ENCODE measurements at places on chromosomes 13 and 19.

DNA sequence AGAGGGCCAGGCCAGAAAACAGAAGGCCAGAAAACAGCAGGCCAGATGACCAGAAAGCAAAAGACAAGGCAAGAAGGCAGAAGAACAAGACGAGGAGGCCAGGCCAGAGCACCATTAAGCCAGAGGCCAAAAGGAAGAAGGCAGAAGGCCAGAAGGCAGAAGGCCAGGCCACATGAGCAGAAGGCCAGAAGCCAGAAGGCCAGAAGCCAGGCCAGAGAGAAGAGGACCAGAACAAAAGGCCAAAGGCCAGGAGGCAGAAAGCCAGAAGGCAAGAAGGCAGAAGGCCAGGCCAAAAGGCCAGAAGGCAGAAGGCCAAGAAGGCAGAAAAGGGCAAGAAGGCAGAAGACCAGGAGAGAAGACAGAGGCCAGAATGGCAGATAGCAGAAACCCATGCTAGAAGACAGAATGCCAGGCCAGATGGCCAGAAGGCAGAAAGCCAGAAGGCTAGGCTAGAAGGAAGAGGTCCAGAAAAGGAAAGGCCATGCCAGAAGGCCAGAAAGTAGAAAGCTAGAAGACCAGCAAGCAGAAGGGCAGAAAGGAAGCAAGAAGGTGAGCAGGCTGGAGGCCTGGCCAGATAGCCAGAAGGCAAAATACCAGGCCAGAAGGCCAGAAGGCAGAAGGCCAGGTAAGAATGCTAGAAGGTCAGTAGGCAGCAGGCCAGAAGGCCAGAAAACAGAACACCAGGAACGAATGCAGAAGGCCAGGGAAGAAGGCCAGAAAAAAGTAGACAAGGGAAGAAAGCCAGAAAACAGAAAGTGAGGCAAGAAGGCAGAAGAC is 187.6 kb downstream of the TUBA3C start:
- no peak for DNase-seq

DNA sequence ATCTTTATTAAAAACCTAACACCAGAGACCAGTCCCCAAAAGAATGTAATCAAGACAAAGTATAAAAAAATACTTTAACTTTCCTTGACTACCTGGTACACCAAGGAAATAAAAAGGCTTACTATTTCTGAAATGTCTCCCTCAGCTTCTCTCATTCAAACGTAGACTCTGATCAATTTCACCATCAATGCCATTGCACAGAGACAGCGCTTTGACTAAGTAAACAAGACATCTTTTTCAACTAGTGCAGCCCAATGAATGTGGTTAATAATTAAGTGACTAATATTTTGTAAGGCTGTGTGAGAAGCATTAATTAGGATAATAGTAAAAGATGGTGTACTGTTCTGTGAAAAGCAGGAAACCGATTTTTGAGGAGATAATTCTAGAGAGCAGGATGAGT is 7.3 kb upstream of the RAP2A start:
- no peak for DNase-seq

- DNase-seq, result no peak
These were observed 763.4 kb upstream of the ARGLU1 start for GRCh38 chr13:107331359-107331758.

- DNase-seq, result no peak
These were observed 305.8 kb downstream of the MTUS2 start for GRCh38 chr13:29125934-29126424.

- no peak for DNase-seq
These were observed 125.7 kb upstream of the NBEA start for GRCh38 chr13:34816245-34816884.

DNA sequence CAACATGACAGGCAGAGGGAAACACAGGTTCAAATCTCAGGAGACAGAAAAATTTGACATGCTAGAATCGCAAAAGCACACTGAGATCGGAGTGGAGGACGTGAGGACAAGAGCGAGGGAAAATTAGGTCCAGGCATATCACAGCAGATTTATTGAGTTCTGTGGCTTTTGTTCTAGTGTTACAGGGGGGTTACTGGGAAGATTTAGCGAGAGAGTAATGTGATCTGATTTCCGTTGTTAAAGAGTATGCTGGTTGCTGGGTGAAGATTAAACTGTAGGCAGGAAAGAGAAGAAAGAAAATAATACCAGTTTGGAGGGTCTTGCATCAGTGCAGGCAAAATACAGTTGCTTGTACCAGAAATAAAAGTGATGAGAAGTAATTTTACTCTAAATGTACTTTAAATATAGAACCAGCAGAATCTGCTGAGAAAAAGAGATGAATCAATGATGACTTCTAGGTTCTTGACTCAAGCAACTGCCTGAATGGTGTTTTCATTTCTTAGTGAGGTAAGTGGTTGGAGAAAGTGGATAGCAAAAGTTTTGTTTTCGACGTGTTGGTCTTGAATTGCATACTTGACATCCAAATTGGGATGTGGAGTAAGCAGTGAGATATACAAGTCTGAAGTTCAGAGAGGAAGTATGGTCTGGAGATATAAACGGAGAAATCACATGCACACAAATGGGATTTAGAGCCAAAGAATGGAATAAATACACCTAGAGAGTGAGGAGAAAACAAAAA is 35.7 kb downstream of the UFM1 start:
- DNase-seq, result no peak

DNA sequence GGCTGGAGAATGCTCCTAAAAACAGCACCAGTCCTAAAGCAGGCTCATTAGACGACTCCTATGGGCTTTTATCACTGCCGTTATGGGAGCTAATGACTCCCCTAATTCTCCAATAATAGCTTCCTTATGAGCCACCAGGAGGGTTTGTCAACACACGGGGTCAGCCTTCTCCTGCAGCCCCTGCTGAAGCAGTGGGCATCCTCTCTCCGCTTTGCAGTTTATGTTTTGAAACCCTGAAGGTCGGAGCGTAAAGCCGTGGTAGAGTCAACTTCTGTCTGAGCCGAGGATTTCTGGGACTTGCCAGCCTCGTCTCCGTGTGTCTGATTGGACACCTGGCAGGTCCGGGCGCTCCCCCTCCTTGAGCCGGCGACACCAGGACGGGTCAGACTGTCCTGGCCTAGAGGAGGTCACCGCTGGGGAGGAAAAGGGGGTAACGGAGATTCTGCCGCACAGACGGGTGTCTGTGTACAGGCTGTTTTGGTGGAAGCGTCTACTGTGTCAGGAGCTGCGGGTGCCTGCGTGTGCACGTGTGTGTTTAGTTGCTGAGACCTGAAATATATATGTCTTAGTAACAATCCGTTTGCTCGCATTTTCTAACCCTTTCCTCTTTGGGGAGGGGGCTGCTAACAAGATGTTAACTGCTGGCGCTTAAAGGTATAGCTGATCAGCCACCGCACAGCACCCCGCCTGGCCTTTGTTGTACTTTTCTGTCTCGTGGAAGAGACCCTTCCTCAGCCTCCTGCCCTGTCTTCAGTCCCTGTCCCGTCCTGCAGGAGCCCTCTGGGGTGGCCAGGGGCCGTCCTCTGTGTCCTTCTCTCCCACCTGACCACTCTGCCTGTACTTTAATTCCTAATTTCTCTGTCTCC is 1.9 kb downstream of the KDM4B start:
- DNase-seq, result peak; percentile 21

DNA sequence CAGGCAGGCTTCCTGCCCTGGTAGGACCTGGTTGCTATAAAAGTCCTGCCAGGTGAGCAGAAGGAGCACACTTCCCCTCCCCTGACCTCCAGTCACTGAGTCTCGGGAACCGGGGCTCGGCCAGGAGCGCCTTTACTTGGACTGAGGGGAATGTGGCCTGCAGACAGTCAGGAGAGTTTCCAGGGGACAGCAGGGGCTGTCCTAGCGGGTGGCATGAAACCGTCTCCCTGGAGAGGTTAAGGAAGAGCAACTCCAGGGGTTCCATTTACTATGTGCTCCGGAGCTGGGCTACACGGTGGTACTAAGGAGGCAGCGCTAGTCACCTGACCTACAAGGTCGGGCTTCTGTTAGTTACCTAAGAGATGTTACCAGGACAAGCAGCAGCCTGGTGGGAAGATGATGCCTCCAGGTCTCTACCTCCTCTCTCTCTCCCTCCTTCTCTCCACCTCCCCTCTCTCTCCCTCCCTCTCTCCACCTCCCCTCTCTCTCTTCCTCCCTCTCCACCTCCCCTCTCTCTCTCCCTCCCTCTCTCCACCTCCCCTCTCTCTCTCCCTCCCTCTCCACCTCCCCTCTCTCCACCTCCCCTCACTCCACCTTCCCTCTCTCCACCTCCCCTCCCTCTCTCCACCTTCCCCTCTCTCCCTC is 4.1 kb upstream of the CNOT3 start:
- DNase-seq, result no peak

- no peak for DNase-seq
These were observed 155.1 kb downstream of the GGACT start for GRCh38 chr13:100433475-100433874.

GRCh38 chr13:59891053-59891452 is 272.7 kb downstream of the DIAPH3 start:
- no peak for DNase-seq

DNA sequence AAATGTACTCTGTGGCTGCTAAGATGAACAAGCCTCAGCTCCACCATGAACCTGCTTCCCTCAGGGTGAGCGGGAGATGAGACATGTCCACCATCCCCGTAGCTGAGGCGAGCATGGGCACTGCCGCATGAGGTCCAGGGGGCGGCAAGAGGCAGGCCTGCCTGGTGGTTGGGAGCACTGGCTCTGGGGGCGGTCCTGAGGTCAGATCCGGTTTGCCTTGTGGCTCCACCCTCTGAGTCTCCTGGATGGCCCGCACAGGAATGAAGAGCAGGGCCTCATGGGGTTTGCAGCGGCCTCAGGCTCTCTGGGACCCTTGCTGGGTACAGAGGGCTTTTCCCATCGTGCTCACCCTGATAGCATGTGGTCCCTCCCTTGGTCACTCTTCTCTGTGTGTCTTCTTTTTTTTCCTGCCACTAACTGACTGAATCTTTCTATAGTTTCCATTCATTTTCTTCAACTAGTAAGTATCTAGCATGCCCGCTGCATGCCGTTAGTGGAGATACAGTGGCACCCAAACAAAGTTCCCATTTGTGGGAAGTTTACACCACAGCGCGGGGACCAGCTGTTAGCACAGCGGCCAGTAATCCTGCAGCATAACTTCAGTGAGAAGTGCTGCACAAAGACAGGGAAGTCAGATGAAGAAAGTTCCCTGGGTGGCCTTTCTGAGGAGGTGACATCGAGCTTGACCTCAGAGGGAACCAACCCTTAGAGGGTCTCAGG is 37.3 kb downstream of the CAPN12 start:
- no peak for DNase-seq

DNA sequence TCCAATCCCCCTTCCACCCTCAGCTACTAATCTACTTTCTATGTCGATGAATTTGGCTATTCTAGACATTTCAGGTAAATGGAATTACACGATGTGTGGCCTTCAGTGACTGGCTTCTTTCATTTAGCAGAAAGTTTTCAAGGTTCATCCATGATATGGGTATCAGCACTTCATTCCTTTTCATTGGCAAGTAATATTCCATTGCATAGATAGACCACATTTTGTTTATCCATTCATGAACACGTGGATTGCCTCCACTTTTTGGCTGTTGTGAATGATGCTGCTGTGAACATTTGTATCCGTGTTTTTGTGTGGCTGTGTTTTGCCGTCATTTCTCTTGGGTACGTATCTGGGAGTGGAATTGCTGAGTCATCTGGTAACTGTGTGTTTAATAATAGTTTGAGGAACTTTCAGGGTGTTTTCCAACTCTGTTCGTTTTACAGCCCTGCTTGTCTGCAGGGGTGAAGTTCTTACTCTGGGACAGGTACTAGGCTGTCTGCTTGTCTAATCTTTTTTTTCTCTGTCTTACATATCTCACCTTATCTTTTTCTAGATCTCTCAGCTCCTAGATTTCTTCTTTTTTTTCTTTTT is 32.5 kb downstream of the MARK4 start:
- DNase-seq, result no peak

- DNase-seq, result peak; percentile 37
These were observed 649 bp downstream of the TMEM91 start for GRCh38 chr19:41376998-41377365.

GRCh38 chr13:29384871-29385270 is 210.6 kb downstream of the SLC7A1 start:
- DNase-seq, result no peak

GRCh38 chr19:58511353-58512208 is at the start of gene SLC27A5:
SLC27A5 (minus strand) TSS chr19:58511992; CDS start chr19:58511955, 37 bp downstream.
- DNase-seq, result no peak

DNA sequence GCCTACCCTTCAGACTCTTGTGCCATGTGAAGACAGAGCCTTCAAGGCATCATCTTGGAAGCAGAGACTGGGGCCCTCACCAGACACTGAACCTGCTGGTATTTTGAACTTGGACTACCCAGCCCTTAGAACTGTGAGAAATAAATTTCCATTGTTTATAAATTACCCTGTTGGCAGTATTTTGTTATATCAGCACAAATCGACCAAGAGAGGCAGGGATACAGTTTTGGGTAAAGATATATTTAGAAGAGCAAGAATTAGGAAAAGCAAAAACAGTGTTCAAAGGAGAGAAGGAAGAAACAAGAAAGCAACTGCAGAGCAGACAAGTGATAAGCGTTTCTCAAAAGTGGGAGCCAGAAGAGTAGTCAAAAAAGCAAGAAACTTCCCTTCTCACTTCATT is 600.8 kb downstream of the DCT start:
- no peak for DNase-seq

GRCh38 chr19:57171551-57172081 is 4.3 kb upstream of the DUXA start:
- peak; percentile 35 for DNase-seq

DNA sequence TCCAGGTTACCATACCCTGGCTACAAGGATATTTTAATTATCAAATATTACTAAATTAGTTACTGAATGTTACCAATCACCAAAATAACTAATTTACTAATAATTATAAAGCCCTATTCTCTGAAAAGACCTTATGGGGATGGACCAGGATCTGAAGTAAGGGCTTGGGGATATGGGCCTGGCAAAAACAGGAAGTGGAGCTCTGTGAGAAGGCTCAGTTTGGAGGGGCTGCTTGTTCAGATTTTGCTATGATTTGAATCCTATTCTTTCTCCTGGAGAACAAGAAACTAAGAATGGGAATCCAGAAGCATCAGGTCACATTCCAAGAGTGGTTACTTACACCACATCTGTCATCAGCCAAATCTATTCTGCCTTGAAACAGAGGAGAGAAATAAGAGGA is 148.1 kb downstream of the DNAJC15 start:
- DNase-seq, result no peak

DNA sequence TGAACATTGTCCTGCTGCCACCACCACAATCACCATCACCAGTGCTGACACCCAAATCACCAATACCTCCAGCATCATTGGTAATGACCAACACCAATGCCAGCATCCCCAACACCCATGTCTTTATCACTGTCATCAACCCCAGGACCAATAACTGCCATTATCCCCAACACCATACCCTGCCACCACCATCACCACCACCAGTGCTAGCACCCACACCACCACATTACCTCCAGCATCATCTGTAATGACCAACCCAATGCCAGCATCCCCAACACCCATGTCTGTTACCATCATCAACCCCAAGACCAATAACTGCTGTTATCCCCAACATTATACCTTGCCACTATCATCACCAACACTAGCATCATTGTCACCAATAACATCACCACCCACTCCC is 2.6 kb downstream of the LGI4 start:
- DNase-seq, result no peak

- no peak for DNase-seq
These were observed 4.2 kb upstream of the CDX2 start for GRCh38 chr13:27973291-27973690.

All from activated CD4-positive, alpha-beta memory T cell treated with anti-CD3 and anti-CD28 coated beads for 36 hours (primary cell).